Stimulated activated CD4-positive, alpha-beta T cell treated with anti-CD3 and anti-CD28 coated beads, TNF-alpha, amount 100 ng/mL, for 48 hours (primary cell): ENCODE measurements at places on chromosomes 2 and 18.

- DNase-seq: no peak
Observed at GRCh38 chr18:70363861-70364260, 75.0 kb downstream of the SOCS6 start.

- no peak for DNase-seq
Observed at GRCh38 chr2:238928520-238929241, 80.8 kb downstream of the TWIST2 start.

GRCh38 chr2:109232909-109233308 lies 103.9 kb downstream of the SH3RF3 start:
- no peak for DNase-seq

- no peak for DNase-seq
Observed at GRCh38 chr2:30178618-30179434, 32.0 kb downstream of the YPEL5 start.

DNA sequence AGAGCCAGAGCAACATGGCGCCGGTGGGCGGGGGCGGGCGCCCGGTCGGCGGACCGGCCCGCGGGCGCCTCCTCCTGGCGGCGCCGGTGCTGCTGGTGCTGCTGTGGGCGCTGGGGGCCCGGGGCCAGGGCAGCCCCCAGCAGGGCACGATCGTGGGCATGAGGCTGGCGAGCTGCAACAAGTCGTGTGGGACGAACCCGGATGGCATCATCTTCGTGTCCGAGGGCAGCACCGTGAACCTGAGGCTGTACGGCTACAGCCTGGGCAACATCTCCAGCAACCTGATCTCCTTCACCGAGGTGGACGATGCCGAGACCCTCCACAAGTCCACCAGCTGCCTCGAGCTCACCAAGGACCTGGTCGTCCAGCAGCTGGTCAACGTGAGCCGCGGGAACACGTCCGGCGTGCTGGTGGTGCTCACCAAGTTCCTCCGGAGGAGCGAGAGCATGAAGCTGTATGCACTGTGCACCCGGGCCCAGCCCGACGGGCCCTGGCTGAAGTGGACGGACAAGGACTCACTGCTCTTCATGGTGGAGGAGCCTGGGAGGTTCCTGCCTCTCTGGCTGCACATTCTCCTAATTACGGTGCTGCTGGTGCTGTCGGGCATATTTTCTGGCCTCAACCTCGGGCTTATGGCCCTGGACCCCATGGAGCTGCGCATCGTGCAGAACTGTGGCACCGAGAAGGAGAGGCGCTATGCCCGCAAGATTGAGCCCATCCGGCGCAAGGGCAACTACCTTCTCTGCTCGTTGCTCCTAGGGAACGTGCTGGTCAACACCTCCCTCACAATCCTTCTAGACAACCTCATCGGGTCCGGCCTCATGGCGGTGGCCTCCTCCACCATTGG lies 507 bp downstream of the CNNM4 start:
- DNase-seq: no peak

DNA sequence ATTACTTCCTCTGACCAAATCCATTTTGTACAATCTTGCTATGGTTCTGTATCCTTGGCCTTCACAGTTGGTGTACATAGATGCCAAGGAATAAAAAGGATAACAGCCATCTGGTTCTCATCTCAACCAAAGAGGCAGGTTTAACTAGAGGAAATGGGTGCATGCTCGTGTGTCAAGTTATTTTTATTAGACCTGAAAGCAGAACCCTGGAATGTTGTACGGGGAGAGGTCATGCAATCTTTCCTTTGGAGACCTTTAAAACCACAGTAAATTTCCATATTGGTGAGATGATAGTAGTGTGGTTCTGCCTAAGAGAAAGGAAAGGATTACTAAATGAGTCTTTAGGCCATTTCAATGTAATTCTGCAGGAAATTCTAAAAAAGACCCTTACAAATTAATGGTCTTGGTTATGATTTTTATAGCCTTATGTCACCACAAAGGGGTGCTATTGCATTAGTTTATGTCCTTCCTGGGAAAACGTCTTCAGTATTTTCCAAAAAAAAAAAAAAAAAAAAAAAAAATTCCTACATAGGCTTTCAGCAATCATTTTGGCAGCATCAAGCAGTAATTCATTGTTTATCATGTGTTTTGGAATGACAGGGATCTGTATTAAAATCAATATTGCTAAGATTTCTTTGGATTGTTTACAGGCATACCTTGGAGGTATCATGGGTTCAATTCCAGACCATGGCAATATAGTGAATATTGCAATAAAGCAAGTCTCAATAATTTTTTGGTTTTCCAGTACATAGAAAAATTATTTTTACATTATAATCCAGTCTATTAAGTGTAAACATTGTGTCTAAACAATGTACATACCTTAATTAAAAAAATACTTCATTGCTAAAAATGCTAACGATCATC lies 270.8 kb downstream of the NYAP2 start:
- no peak for DNase-seq

- DNase-seq: no peak
Observed at GRCh38 chr18:48715711-48716361, 177.0 kb downstream of the CTIF start.

DNA sequence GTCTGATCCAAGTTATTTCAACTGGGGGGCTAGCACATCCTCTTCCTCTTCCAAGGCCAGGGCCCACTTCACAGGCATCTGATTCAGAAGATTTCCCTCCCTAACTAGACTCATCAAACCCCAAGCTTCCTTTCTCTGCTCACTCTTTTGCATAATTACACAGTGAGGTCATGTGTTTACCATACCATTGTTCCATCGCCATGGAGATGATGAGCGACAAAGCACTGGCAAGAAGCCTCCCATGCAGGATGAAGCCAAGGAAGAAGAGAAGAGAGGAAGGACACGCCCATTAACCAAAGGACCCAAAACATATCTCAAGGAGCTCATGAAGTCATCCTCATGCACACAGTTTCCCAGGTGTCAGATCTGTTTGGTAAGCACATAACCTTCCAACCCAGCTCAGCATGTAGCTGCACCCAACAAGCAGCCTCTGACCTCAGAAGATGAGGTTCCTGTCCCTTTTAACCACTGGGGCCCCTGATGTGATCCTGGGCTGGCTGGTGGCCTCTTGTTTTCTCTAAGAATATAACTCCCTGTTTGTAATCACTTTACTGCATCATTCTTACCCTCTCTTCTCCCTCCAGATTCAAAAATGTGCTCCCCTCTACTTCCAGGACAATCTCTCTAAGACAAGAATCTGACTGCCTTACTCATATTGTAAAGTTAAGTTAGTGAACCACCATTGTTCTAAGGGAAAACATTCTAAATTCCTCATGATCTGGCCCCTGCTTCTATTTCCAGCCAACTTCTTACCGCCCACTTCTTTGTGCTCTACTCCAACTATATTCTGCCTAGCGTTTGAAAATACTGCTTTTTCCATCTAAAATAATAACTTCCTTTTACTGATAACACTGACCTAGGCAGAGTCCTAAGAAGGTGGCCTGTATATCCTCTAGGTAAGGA lies 190.1 kb downstream of the TTC32 start:
- no peak for DNase-seq

- DNase-seq: no peak
Observed at GRCh38 chr2:65367524-65367923, 64.9 kb downstream of the SPRED2 start.

DNA sequence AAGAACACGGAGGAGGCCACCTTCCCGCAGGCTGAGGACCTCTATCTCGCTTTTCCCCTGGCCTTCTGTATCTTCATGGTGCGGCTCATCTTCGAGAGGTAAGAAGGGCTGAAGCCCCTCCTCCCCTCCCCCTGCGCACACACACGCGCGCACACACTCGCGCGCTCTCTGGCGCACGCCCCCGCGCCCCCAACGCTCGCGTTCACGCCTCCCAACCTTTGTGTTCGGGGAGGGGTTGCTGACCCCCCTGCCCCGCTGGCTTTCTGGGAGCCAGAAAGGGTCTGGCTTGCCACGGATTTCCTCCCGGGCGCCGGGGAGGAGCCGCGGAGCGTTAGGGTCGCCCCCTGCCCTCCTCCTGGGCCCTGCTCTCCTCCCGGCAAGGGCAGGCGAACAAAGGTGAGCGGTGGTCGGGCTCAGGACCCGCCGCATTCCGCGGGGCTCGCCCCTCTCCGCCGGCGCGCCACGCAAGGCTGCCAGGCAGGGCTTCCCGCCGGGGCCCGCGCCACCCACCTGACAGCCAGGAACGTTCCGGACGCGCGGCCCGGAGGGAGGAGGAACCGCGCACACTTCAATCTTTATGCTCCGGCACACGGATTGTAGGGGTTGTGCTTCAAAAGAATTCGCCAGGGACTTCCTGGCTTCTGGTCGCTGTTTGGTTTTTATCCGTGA lies 583 bp downstream of the CERS6 start:
- DNase-seq: no peak

DNA sequence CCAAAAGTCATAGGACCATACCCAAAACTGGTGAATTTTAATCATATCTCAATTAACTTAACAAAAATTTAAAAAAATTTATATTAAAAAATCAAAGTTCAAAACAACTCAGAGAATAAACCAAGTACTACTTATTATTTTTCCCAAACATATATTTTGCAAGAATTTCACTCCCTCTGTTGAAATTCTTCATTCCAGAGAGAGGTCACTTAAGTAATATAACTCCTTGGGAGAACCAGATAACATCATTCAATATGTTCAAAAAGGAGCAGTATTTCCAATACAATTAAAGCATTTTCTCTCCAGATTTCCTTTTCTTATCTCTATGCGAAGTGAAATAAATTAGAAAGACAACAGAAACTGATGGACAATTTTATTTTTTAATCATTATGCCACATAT lies 165.9 kb upstream of the RND3 start:
- no peak for DNase-seq

DNA sequence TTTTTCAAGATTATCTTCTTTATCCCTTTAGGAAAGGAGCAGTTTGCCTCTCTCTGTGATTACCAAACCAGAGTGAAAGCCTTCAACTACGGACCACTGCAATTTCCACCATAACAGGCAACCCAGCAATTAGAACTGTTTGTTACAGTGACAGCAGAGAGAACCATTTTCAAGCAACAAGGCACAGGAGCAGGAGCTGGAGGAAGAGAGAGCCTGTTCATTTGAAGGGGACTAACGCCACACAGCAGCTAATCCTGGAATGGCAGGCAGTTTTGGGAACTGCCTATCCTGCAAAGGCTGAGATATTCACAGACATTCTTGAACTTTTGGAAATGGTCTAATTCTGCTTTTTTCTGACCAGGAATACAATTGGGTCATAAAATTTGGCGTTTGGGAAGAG lies 1541.9 kb upstream of the PIK3C3 start:
- no peak for DNase-seq

- no peak for DNase-seq
Observed at GRCh38 chr2:96110621-96111256, 5.6 kb downstream of the ADRA2B start.

- DNase-seq: no peak
Observed at GRCh38 chr2:207041786-207042554, 102.7 kb downstream of the CPO start.

DNA sequence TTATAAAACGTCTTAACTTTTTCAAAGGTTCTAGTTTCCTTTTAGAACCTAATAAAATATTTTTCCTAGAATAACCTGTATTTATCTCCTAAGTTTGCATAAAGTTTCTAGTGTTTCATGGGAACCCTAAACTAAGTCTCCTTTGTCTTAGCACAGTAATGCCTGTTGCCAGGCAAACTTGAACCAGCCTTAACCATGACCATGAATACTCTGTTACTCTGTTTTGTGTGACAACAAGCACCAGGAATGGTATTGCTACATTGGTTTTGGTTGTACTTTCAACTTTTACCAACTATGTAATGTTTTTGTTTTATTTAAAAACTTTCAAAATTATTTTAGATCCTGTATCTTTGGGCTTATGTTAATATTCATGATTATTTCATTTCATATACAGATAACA lies 137.6 kb downstream of the CERS6 start:
- no peak for DNase-seq

GRCh38 chr2:212428681-212429478 lies 109.7 kb downstream of the ERBB4 start:
- no peak for DNase-seq

DNA sequence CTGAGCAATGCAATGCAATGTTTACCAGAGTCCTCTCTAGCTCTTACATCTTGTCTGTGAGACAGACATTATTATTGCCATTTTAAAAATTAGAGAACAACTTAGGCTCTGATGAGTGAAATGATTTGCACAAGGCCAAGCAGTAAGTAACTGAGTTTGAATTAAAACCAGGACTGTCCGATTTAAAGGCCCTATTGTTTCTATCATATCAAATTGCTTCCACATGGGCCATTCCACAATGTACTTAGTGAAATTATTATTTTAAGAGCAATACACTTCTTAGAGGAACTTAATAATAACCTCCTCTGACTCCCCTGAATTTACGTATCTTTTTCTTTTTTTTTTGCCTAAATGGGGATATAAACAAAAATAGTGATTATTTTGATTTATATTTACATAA lies 64.6 kb downstream of the PLCL1 start:
- no peak for DNase-seq

GRCh38 chr2:101204400-101205115 lies 48.1 kb upstream of the CNOT11 start:
- DNase-seq: no peak

DNA sequence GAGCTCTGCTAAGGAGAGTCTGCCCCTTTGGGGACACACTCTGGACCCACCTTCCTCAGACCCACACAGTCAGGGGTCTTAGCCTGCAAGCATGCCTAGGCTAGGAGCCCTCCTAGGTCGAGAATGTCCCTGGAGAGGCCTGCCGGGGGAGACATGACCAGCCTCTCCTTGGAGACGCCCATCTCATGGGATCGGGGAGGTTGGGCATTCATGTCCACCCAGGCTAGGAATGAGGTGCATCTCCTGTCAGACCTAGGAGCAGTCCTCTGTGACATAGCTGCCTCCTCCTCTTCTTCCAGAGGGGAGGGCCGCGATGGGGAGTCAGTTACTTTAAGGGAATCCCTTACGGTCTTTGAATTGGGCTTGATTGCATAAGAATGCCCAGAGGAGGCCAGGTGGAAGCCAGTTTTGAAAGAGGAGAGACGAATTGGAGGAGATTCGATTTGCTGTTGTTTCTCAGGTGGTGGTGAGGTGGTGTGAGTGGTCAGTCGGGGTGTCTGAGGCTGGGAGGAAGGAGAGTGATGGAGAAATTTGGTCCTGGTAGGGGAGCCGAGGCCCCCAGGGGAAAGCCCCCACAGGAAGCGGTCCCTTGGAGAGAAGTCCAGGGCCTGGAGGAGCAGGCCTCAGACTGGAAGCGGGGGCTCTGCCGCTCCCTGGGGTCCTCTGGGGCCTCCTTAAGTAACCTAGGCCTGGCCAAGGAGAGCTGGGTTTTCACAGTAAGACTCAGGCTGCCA lies 241.3 kb downstream of the DYSF start:
- no peak for DNase-seq

GRCh38 chr18:62521593-62521992 lies 1.2 kb upstream of the ZCCHC2 start:
- DNase-seq: no peak

DNA sequence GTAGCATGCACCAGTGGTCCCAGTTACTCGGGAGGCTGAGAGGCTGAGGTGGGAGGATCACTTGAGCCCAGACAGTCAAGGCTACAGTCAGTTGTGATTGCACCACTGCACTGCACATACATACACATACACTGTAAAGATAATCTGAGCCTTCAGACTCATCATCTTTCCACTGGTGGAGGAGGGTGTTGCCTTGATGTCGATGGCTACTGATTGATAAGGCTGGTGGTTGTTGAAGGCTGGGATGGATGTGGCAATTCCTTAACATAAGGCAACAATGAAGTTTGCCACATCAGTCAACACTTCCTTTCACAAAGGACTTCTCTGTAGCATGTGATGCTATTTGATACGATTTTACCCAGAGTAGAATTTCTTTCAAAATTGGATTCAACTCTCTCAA lies 118.8 kb downstream of the IKZF2 start:
- no peak for DNase-seq
